Skeletal muscle cell (primary cell): ENCODE measurements at places on chromosomes 16 and 17.

- no peak for DNase-seq
Measured at GRCh38 chr17:73820686-73821448, 176.6 kb upstream of the SDK2 start.

- DNase-seq: no peak
Measured at GRCh38 chr17:36728030-36728991, 126.9 kb downstream of the MRM1 start.

GRCh38 chr17:62644487-62645173, 17.2 kb downstream of the MRC2 start:
- no peak for DNase-seq

DNA sequence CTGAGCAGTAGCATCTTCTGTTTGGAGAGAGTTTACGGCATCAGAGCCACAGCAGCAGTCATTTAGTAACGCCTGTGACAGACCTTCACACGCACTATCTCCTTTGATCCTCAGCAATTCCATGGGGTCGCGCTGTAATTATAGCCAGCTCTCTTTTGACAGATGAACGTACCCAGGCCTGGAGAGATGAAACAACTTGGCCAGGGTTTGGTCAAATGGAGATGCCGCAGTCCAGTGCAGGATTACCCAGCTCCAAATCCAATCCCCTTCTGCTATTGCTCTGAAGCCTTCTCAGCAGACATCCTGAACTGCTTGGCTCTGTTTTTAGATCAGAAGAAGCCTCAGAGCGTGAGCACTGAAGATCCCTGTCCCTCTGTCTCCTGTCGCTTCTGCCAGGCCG, 83.9 kb downstream of the SOX9 start:
- no peak for DNase-seq

- no peak for DNase-seq
Measured at GRCh38 chr17:4958102-4958501, 7.2 kb downstream of the ENO3 start.

GRCh38 chr16:64507240-64508024, 614.4 kb downstream of the CDH11 start:
- no peak for DNase-seq

DNA sequence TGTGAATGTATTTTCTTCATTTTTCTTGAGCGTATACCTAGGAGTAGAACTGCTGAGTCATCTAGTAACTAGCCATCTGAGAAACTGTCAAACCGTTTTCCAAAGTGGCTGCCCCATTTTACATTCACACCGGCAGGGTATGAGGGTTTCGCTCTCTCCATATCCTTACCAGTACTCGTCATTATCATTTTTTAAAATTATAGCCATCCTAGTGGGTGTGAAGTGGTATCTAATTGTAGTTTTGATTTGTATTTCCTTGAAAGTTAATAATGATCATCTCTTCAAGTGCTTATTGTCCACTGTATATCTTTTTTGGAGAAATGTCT, 6.0 kb downstream of the RNF157 start:
- no peak for DNase-seq

GRCh38 chr16:2385190-2385836, 43.9 kb upstream of the CCNF start:
- DNase-seq: no peak

DNA sequence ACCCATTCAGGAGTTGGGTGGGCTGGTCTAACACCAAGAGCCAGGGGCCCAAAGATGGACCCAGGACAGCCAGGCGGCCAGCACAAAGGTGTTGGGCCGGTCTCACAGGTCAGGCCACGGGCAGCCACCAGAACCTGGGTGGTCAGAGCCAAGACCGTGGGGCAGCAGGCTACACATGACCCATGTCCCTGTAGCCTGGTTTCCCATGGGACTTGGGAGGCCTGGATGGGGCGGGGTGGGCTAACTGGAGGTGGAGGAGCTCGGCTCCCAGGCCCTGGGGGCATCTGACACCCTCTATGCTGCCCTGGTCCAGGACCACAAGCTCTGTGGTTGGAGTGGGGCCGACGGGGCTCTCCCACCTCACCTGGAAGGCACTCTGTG, 17.2 kb downstream of the CTU2 start:
- no peak for DNase-seq

GRCh38 chr16:48057048-48057447, 98.7 kb downstream of the ABCC12 start:
- no peak for DNase-seq

- DNase-seq: no peak
Measured at GRCh38 chr16:86604436-86605193, 26.3 kb downstream of the FOXL1 start.

- no peak for DNase-seq
Measured at GRCh38 chr17:34892461-34893249, 68.6 kb downstream of the CCT6B start.

- no peak for DNase-seq
Measured at GRCh38 chr16:88869673-88869980, 3.2 kb upstream of the PABPN1L start.

DNA sequence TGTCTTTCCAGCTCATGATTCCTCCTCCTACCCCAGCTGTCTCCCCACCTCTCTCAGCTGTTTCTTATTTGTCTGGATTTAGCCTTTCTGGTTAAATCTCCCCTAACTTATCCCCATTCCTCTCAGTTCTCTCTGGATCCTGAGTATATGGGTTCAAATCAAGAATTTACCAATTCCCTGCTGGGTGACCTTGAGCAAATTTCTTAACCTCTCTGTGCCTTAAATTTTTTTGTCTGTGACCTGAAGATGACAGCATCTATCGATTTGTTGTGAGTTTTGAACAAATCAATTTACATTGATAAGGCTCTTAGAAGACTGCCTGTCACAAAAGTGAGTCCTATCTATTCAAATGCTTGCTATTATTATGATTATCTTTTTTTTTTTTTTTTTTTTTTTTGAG, 2.0 kb upstream of the KCNG4 start:
- no peak for DNase-seq

- no peak for DNase-seq
Measured at GRCh38 chr16:84553873-84554399, 49.5 kb upstream of the MEAK7 start.

DNA sequence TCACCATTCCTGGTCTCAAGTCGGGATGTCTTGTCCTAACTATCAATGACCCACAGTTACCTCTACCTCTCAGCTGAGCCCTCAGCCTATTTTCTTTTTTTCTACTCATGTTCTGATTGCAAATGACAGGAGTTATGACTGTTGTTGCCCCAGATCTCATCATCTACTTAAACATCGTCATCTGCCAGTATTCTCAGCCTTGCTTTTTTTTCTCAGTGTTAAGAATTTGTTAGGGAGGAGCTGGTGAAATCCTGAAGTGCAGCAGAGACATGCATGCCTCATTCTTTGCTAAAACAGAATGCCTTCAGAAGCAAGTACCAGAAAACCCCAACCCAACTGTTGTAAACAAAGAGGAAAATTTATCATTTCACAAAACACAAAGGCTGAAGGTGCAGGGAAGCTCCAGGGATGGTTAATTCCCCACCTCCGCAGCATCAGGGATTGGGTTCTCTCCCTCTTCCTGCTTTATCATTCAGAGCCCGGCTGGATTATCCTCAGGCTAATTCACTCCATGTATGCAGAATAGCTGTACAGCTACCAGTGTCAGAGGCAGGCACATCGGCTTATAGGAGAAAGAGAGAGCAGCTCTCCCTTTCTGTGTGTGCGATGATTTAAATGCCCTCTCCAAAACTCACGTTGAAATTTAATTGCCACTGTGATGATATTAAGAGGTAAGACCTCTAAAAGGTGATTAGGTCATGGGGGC, 540.8 kb upstream of the HSBP1 start:
- DNase-seq: no peak

DNA sequence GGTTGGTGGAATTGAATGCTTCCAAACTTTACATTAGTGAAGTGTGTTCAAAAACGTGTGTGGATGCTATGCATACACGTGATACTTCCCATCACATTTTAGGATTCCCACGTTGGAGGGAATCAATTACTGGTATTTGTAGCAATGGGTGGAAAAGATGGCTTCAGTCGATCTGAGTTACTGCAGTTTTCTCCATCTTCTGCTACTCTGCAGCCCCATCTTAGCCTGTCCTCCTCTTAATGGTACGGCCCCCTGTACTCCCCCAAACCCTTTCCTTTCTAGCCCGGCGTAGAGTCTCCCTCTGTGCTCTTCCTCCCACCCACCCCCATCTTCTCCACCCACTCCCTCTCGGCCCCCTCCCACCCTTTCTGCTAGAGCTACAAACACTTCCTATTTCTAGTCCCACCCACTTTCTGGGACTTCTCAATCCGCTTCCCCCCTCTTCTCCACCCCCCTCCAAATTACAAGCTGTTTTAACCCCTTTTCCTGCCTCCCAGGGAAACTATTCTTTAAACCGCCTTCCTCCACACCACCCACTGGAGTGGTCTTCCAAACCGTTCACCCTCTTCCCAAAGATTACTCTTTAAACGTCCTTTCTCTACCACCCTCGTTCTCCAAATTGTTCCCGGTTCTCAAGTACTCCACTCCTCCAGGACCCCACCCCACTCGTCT, 1.1 kb downstream of the CHTF8 start:
- no peak for DNase-seq

DNA sequence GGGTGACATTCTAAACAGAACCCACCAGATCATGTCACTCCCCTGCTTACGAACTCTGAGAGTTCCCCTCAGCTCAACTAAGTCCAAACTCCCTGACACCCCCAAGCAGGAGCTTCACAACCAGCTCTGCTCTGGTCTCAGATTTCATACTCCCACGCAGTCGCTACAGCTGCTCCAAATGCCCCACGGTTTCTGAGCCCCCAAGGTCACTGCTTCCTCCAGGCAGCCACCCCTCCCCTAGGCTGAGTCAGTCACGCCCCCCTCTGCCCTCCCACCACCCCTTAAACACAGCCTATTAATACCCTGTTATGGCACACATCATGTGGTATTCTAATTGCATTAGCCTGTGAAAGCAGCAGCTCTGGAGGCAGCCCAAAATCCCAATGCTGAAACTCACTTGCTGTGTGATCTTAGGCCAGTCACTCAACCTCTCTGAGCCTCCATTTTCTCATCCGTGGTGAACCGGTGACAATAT, 51.5 kb downstream of the GSG1L start:
- peak; percentile 60 for DNase-seq

DNA sequence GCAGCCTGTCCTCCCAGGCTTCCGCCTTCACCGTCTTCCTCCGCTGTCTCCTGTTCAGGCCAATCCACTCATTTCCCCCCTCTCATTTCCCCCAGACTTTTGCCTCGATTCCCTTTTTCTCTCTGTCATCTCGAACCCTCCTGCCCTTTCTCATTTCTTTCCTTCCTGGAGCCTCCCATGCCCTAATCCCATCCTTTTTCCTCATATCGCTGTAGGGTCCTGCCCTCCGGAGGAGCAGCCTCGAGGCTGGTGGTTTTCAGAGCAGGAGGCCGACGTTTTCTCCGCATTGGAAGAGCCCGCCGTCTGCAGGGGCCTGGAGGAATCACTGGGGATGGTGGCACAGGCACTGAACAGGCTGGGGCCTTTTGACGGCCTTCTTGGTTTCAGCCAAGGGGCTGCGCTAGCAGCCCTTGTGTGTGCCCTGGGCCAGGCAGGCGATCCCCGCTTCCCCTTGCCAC, 597 bp downstream of the OVCA2 start:
- DNase-seq: no peak

DNA sequence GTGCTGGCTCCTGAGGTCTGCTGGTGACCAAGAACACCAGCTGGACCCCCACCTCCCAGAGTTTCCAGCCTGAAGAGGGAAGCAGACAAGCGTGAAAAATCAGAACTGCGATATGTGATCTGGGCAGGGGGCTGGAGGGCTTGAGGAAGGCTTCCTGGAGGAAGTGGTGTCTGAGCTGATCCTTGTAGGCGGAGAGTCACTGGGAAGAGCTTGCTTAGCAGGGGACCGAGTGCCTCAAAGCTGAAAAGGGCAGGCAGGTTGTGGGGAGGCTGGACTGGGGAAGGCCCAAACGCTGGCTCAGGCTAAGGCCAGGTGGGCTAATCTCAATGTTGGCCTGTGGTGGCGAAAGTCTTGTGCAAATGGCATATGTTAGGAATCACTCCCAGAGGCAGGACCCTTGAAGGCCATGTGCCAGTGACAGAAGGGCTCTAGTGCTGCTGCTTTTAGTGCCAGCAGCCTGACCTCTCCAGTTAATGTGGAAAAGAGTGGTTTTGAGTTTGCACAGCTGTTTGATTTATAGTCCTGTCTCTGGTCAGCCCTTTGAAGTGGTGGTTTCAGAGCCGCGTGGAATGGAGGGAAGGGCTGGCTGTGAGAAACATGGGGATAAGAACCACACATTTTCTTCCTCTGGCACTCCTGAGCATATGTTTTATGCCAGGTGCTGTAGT, 85.3 kb upstream of the LGALS9 start:
- DNase-seq: peak; percentile 45

- no peak for DNase-seq
Measured at GRCh38 chr17:65558683-65559460, 2.6 kb downstream of the AXIN2 start.

DNA sequence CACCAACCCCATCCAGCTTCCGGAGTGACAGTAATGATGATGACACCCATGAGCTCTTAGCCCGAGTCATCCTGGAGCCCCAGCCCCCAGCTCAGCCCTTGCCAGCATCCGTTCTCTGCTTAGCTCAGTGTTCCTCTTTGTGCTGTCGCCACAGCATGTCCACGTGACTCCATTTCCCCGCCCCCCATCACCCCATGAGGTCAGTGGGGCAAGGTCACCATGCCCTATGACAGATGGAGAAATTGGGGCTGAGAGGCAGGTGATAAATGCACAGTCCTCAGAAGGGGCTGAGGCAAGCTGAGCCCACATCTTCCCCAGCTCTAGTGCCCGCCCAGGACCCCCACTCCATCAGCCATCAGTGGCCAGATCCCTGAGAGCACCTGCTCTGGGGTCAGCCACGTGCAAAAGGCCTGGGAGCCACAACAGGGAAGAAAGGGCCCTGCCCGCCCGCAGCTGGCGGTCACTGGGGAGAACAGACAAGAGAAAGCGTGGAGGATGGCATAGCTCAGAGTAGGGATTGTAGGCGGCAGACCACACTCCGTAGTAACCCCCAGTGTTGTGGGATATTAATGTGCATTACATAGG, 17.1 kb downstream of the ITGB4 start:
- DNase-seq: no peak

DNA sequence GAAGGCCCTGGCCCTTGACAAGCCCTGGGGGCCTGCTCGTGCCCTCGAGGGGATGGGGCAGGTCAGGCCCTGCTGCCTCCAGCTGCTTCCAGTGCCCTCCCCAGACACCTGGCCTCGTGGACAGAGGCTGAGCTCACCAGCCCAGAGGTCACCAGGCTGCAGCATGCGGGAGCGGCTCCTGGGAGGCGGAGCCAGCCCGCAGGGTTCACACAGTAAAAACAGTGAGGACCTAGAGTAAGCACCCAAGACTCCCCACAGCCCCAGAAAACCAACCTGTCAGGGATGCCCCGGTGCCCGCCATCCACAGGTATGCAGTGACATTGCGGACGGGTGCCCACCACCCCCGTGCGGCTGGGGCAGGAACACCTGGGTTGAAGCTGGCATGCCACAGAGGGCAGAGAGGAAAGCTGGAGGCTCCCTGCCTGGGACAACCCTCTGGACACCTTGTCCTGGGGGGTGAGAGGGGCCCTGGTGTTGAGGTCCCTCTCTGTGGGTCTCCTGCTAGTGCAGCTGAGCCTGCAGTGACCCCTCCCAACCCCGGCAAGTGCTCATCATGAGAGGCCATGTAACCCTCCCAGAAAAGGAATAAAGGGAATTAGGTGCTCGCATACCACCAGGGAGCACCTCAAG, 62.1 kb downstream of the LMF1 start:
- no peak for DNase-seq

GRCh38 chr17:47848198-47848513, 2.8 kb downstream of the SP6 start:
- no peak for DNase-seq

GRCh38 chr16:11819798-11820197, 22.7 kb upstream of the ZC3H7A start:
- DNase-seq: no peak
